GM13976 (cell line): ENCODE measurements at places on chromosomes 1 and 21.

DNA sequence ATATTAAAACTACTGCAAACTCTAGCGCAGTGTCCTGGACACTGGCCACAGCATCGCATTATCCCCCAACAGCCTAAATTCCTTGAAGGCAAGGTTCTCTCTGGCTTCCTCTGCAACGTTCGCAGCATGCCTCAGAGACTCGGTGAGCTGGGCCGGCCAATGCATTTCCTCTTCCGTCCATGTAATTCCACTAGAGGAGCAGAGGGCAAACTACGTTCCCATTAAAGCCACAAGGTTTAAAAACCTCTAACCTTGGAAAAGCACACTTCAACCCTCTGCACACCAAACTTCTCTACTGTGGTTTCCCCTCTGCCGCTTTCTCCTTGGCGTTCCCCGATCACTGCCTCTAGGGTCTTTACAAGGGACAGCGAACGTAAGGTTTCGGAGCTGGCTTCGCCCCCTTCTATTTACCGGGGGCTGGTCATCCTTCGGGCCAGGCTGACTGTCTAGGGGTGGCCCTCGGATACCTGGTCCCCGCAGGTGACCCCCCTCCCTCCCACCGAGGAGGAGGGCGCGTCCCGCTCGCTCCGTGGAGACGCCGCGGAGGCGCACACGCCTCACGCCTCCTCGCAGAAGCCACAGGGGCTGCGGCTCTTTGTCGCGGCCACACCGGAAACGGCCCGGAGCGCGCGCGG is 456 bp upstream of the SMYD2 start:
- DNase-seq, result peak; percentile 28

GRCh38 chr1:203534526-203534925 is 40.6 kb downstream of the OPTC start:
- DNase-seq, result no peak

- DNase-seq, result no peak
Measured at GRCh38 chr1:112063781-112064728, 74.6 kb upstream of the KCND3 start.

DNA sequence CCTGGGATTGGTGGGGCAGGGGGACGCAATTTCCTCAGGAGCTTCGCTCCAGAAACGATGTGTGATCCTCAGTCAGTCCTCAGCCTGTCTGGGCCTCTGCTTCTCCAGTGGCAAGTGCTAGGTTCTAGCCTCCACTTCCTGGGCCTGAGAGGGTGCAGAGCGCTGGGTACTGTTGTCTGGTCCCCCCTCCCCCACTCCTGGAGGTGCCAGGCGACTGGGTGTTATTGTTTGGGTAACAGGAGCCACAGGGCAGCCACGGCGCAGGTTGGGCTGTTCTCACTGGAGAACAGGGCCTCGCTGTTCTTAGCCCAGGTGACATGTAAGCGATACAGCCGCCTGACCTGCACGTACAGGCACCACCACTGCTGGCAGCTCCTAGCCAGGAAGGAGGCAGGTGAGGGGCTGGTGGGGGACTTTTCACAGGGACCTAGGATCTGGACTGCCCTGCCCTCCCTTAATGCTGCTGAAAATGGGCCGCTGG is 2.1 kb downstream of the RPS6KA1 start:
- DNase-seq, result peak; percentile 17

- DNase-seq, result peak; percentile 34
Measured at GRCh38 chr1:88608139-88608943, 75.7 kb upstream of the PKN2 start.

- no peak for DNase-seq
Measured at GRCh38 chr1:97088391-97088790, 366.8 kb downstream of the PTBP2 start.
